ENCODE measurements at places on chromosomes 13 and 19. TPM values are rescaled to one million over a fixed set of nuclear protein-coding genes. Genes with fewer than 3 reads are reported as not detected.

FCER2 gene
- not detected for total RNA-seq

LGALS4 gene
- total RNA-seq = 0.15 TPM

ZNF814 gene
- total RNA-seq = 4.5 TPM

ZNF792 gene
- 2.2 TPM for total RNA-seq

CPB2 gene
- not detected for total RNA-seq

Data from bronchus fibroblast of lung (primary cell).